Suppressor macrophage (primary cell): ENCODE measurements at places on chromosomes 2 and 18.
A peak's percentile ranks its signal among the peaks of the same experiment; 100 is the strongest.

GRCh38 chr18:54240629-54241107 lies 16.2 kb upstream of the MBD2 start:
- peak; percentile 88 for DNase-seq

DNA sequence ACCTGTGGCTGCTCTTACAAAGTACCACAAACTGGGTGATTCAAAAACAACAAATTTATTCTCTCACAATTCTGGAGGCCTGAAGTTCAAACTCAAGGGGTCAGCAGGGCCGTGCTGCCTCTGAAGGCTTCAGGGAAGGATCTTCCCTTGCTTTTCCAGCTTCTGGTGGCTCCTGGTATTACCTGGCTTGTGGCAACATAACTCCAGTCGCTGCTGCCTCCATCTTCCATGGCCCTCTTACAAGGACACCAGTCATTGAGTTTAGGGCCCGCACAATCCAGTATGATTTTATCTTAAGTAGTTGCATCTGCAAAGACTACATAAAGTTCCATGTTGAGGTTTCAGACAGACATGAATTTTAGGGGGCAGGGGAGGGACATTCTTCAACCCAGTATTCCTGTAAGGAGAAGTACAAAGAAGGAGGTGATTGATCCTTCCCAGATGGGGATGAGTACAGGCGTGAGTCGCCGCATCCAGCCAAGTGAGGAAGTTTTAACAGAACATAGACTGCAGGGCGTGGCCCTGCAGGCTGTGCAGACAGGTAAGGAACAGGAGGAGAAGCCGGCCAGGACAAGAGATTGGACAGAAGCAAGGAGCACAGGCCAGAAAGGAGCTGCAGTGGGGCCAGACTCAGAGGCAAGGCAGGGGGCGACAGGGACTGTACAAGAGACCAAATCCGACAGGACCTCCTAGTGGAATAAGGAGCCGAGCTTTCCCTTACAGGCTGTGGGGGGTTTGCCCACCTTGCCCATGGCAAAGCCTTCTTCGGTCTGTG lies 44.4 kb upstream of the BZW1 start:
- no peak for DNase-seq

GRCh38 chr2:196696423-196697079 lies 57.0 kb downstream of the CCDC150 start:
- DNase-seq: peak; percentile 5

- no peak for DNase-seq
These were observed 8.2 kb upstream of the OSGEPL1 start for GRCh38 chr2:189770590-189771322.

GRCh38 chr2:30956995-30957394 lies 149.7 kb upstream of the CAPN13 start:
- DNase-seq: no peak

DNA sequence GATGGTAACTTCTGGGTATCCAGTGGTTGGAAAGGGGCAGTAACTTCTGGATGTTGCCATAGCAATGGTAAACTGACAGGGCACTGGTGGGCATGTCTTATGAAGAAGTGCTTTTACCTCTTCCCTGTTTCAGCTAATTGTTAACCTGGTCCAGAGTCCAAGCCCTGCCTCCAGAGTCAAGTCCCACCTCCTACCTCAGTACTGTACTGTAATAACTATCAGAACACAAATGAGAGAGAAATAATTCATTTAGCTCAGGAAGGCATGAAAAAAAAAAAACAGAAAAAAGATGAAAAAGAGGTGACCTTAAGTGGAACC lies 237.0 kb downstream of the ZNF804A start:
- no peak for DNase-seq

DNA sequence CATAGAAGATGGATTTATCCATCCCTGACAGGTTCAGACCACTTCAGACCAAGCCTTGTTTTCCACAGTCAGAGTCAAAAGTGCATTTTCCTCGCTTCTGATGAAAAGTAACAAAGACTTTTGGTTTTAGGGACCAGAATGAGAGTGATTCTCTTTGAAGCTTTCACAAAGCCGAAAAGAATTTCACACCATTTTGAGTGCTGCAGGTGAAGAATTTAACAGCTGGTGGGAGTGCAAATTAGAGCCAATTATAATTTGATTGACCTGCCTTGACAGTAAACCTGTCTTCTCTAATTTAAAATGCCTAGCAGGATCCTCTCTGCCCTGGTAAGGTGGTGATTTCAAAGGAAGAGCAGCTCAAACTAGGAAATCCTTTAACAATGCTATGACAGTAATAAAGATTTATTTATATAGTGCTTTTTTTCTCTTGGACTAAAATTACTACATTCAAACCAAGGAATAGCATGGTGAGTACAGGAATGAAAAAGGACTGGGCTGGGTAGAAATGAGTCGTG lies 241.6 kb downstream of the HRH4 start:
- no peak for DNase-seq

GRCh38 chr18:30676053-30676480 lies 366.5 kb downstream of the DSC3 start:
- DNase-seq: no peak

DNA sequence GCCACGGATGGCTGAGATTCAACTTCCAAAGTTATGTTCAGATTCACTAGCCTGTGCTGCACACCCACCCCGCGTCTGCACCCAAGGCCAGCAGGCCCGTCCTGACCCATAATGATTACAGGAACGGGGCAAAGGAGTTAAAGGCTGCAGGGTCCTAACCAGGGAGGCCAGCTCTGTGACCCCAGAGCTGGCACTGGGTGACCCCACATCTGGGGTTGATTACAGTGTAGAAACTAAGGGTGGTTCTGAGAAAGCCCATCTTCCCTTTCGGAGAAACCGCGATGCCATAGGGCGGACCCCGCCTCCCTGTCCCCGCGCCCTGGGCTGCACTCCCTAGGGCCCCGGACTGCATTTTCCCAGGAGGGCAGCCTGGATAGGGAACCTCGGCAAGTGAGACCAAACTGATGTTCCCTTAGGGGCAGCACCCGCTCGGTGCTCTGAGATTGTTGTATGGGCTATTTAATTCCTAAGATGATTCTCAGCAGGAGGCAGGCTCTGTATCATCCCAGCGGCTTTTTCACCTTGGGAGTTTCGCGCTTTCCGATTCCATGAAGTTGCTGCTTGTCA lies 2.2 kb upstream of the GPR148 start:
- DNase-seq: peak; percentile 6
